ENCODE measurements at places on chromosomes 4 and X.

- no peak for DNase-seq
These were observed 4.8 kb upstream of the CXCL13 start for GRCh38 chr4:77600521-77601451.

GRCh38 chr4:135510582-135510981 is 1309.0 kb upstream of the PABPC4L start:
- DNase-seq = no peak

- no peak for DNase-seq
These were observed 30.0 kb upstream of the RASSF6 start for GRCh38 chr4:73650250-73650649.

DNA sequence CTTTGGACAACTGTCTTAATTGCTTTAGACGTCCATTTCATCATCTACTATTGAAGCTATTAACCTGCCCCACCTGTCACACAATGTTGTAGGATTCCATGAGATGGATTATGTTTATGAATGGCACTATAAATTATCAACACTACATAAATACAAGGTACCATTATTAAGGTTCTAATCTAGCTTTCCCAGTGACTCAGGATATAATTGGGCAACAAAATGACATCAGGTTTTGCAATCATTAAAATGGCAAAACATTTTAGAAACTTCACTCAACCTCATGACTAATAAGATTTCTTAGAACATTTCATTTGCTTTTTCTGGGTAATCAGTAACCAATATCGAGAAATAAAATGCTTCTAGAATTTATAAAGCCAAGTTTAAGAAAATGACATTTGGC is 9.2 kb downstream of the HOPX start:
- no peak for DNase-seq

DNA sequence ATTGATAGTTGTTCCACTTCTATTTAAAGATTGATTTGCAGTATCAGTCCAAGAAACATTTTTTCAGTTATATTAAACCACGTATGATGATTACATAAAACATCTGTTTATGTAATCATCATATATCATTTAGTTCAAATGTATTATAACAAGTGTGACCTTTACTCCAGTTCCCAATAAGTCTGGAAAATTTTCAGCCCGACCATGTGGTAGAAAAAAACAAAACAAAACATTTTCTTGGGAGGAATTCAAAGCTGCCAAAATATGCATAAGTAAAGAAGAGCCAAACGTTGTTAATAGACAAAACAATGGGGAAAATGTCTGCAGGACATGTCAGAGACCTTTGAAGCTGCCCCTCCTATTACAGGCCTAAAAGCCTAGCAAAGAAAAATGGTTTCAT is 709.1 kb downstream of the FAT4 start:
- DNase-seq = no peak

DNA sequence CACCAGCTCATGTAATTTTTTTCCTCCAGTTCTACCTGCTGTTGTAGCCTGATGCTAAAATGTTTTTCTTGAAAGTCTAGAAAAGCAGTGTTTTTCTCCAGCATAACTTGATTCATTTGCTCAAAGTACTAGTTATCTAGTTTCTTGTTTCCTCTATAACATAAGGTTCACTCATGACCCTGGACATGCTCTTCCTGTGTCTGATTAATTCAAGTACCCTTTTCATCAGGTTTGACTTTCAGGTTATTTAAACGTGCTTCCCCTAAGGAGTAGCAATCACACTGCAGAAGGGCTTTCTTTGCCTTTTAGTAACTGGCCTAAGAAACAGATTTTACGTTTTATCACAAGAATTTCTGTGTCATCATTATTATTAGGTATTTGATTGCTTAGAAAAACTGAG is 66.8 kb upstream of the EGFL6 start:
- no peak for DNase-seq

DNA sequence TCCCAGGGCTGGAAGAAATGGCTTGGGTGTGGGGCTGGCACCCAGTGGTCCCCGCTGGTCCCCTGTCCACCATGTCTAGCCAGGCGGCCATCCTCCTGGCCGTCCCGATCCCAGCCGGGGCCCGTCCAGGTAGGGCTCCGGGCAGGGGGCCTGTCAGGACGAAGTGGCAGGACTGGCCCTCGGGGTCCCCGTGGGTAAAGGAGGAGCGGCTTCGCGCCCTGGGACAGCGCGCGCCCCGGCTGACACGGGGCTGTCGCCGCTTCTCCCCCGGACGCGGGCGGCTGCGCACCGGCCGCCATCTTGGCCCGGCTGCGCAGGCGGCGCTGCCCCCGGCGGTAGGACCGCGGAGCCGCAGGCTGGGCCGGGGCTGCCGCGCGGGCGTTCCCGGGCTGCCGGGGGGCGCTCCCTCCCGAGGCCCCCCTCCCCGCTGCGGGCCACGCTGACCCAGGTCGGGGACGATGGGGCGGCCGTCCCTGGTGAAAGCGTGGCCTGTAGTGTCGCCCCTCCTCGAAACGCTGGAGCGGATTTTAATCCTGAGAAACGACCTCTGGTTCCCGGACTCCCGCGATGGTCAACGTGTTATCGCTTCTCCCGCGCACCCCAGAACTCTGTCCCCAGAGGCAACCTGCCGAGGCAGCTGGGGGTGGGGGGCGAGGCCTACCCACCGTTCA is 60.4 kb upstream of the BCOR start:
- DNase-seq = no peak

DNA sequence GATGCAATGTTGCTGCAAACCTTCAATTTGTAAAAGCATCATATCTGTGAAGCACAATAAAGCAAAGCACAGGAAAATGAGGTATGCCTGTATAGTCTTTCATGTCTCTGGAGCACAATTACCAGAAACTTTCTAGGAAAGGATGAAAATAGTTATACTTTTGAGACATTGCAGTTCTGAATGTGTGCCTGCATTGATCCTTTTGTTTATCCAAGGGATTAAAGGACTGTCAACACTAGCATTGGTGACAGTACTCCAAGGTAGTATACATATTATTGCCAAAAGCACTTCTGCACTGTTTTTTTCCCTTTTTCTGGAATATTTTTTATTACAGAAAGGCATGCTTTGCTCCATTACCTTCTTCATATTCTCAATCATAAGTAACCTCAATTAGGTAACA is 476.0 kb downstream of the GABRG1 start:
- no peak for DNase-seq

- no peak for DNase-seq
These were observed 25.3 kb upstream of the S100P start for GRCh38 chr4:6668391-6668790.

- DNase-seq = no peak
These were observed 903.8 kb downstream of the STIM2 start for GRCh38 chr4:27764526-27764837.

DNA sequence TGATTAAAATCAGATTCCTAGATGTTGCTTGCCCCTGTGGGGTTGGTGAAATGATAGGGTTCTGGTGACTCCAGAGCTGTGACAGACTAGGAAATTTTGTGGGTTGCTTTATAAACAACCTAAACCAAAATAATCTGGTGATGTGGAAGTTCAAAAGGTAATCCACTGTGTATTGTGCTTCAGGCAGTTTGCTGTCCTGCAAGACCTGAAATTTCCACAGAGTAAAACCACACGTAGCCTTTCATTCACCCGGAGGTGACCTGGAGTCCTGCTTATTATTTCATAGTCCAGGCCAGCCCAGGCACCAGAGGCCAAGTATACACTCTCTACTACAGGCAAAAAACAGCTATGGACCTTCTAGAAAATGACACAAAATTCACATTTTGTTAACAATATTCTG is 114.6 kb upstream of the CBR4 start:
- DNase-seq = no peak

GRCh38 chr4:54227256-54228055 is 1.6 kb upstream of the PDGFRA start:
- DNase-seq = no peak

GRCh38 chrX:16586377-16587112 is 63.4 kb upstream of the S100G start:
- no peak for DNase-seq

- no peak for DNase-seq
These were observed 536.8 kb upstream of the FTHL17 start for GRCh38 chrX:31608638-31609037.

DNA sequence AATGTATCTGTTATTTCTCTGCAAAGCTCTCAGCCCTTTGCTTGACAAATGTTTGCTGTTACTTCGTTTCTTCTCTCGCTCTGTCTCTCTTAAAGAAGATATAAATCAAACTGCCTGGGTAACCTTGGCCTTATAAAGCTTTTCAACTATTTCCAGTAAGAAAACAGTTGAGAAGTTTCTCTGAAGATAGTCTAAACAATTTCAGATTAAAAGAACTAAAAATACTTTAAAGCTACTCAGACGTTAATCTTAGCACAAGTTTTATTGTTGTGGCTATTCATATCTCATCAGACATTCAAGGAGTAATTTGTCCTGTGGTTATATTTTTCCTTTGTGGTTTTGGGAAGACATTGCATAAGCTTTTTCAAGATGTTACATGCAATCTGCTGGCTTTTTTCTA is 22.6 kb downstream of the HOPX start:
- DNase-seq = no peak

- no peak for DNase-seq
These were observed 113.9 kb downstream of the CPZ start for GRCh38 chr4:8706216-8707044.

DNA sequence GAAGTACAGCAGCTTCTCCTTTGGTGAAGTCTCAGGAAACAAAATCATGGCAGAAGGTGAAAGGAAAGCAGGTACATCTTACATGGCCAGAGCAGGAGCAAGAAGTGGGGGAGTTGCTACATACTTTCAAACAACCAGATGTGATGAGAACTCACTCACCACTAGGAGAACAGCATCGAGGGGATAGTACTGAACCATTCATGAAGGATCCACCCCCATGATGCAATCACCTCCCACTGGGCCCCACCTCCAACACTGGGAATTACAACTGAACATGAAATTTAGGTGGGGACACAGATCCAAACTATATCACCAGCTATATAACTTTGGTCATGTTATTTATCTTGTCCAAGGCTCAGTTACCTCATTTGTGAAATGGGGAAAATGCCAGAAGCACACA is 159.4 kb downstream of the OPHN1 start:
- no peak for DNase-seq

- no peak for DNase-seq
These were observed 27.2 kb upstream of the MAGED1 start for GRCh38 chrX:51866210-51866609.

GRCh38 chr4:3361896-3362295 is 69.1 kb downstream of the RGS12 start:
- DNase-seq = no peak

GRCh38 chrX:23251043-23251442 is 83.6 kb upstream of the PTCHD1 start:
- DNase-seq = no peak

GRCh38 chrX:107567370-107567769 is 60.9 kb upstream of the PRPS1 start:
- DNase-seq = no peak

DNA sequence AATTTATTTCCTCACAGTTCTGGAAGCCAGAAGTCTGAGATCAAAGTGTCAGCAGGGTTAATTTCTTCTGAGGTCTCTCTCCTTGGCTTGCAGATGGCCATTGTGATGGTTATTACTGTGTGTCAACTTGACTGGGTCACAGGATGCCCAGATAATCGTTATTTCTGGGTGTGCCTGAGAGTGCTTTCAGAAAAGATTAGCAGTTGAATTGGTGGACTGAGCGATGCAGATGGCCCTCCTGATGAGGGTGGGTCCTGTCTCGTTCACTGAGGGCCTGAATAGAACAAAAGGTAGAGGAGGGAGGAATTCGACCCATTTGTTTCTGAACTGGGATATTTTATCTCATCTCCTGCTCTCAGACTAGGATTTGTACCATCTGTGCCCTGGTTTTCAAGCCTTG is 15.7 kb downstream of the SMIM43 start:
- DNase-seq = no peak

DNA sequence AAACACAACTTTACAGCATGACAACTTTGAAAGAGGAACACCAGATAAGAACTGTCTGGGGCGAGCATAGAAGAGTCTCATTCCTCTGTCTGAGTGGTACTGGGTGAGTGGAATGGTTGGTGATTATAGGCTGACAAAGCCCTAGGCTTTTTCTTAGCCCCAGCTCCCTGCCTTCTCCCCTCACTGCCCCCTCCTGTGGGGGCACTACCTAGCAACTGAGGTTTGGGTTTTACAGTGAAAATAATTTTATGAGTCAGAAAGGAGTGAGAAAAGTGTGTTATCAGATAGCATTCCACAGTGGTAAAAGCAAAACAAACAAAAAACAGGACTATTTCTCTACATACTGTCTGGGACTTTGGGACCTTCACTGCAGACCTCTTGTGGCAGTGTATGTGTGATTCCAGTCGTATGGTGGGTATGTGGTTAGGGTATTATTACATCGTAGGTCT is 10.5 kb upstream of the TMEM165 start:
- DNase-seq = no peak

DNA sequence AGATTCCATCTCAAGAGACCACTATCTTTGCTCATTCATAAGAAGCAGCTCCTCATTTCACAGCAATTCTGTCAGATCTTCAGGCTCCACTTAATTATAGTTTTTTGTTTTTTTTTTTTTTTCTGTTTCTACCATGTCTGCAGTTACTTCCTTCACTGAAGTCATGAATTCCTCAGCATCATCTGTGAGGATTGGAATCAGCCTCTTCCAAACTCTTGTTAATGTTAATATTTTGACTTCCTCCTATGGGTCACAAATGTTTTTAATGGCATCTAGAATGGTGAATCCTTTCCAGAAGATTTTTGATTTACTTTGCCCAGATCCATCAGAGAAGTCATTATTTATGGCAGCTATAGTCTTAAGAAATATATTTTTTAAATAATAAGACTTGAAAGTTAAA is 53.1 kb downstream of the BMP2K start:
- DNase-seq = no peak

DNA sequence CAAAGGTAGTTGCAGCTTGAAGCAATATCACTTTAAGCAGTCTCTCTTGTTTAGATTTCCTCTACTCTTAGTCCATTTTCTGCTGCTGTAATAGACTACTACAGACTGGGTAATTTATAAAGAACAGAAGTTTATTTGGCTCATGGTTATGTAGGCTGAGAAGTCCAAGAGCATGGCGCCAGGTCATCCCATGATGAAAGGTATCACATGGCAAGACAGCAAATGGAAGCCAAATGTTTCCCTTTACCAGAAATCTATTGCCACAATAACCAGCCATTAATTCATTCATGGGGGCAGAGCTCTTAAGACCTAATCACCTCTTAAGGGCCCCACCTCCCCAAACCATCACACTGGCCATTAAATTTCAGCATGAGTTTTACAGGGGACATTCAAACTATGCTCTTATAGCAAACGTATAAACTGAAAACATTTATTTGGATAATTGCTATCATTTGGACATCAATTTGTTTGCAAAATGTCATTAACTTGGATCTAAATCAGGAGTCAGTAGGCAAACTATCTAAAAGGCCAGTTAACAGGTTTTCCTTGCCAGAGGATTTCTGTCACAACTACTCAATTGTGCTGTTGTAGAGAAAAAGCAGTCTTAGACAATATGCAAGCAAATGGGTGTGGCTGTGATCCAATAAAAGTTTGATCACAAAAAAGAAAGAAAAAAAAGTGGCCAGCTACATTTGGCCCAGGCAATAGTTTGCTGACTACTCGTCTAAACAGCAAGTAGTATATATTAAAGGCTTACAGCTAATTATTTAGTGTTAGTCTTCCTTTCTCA is 75.7 kb upstream of the GUCY1A1 start:
- DNase-seq = no peak
